ENCODE measurements at places on chromosomes 7 and 10. TPM values are rescaled to one million over a fixed set of nuclear protein-coding genes. Genes with fewer than 3 reads are reported as not detected.

The TRPV5 gene
- not detected for total RNA-seq

- H3K36me3 ChIP-seq, result no peaks in the 10 kb centered on the region
- H3K27ac ChIP-seq, result no peak overlapping the region
- H3K27me3 ChIP-seq, result no peaks in the 10 kb centered on the region
- no peak overlapping the region for H3K4me3 ChIP-seq
- no peaks in the 10 kb centered on the region for H3K4me1 ChIP-seq
Measured at GRCh38 chr7:99170730-99171074, 26.8 kb upstream of the SMURF1 start.

DNA sequence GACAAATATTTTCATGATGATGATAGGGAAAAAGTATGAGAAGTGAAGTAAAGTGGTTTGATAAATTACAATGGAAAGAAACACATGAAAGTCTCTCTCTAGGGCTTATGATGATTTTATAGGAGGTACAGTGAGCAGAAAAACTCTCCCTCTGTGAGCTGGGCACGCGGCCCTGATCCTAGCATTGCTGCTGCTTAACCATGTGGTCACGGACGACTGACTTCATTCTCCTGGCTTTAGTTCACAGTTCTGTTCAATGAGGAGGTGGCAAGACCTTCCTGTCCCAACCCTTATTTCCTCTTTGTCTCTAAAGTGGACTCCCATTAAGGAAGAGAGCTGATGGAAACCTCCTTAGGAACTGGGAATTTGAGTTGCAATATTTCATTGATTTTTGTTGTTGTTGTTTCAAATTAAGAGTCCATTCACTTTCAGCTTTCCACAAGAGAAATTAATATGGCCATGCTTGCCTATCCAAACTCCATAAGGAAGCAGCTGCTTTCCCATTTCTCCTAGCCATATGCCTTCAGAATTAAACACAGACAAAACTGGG lies 8.2 kb upstream of the PON3 start:
- no peak for DNase-seq
- no peak overlapping the region for H3K27ac ChIP-seq
- no peaks in the 10 kb centered on the region for H3K27me3 ChIP-seq
- no peak overlapping the region for H3K4me3 ChIP-seq

DNA sequence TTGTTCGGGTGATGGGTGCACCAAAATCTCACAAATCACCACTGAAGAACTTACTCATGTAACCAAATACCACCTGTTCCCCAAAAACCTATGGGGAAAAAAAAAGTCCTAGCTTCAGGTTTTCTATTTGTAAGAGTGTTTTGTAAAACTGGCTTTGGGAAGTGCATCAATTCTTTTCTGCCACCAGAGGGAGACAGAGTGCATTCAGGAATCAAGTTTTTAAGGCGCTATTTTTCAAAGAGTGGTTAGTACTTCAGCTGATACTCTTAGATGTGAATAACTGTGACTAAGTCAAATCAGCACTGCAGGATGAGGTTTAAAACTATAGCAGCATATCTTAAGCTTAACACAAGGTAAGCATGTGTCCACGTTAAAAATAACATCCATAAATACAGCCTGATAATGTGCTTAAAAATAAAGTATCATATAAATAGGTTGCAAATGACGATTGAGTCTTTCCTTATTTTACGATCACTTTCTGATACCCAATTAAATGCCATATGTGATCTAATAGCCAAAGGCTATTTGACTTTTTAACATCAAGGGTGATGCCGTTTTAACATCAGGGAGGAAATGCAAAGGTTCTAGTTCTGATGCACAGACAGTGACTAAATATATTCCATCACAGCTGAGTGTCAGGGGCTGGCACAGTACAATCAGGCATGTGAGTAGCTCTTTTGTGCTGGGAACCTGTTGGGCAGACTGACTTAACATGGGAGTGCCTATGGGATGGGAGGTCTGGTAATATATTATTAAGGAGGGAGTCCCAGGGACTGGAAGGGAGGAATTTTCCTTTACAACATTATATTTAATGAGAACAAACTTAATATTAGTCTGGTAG lies 10.6 kb upstream of the LYZL2 start:
- H3K27me3 ChIP-seq, result no peaks in the 10 kb centered on the region
- no peak overlapping the region for H3K27ac ChIP-seq
- no peak overlapping the region for H3K4me3 ChIP-seq

DNA sequence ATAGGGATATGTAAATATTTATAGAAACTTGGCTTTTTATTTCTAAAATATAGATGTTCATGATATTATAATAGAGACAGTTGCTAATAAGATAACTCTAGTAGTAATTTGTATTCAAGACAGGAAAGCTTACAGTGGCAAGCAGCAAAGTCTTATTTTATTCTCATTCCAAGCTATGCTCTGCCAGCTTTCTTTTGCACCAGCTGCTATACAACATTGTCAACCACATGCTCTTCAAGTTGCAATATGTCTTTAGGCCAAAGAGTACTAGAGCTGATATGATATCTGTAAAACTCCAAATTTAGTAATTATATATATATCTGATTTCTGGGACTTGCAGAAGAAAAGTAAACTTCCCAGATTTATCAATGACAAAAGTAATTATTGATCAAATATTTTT lies 350.1 kb downstream of the HGF start:
- no peaks in the 10 kb centered on the region for H3K4me1 ChIP-seq
- no peak overlapping the region for H3K4me3 ChIP-seq
- no peaks in the 10 kb centered on the region for H3K27me3 ChIP-seq
- no peak overlapping the region for H3K27ac ChIP-seq

GRCh38 chr7:46848944-46849343 lies 733.0 kb downstream of the TNS3 start:
- no peak overlapping the region for H3K4me3 ChIP-seq
- H3K36me3 ChIP-seq, result no peaks in the 10 kb centered on the region
- H3K27me3 ChIP-seq, result no peaks in the 10 kb centered on the region
- H3K4me1 ChIP-seq, result no peaks in the 10 kb centered on the region
- DNase-seq, result no peak

The LRRC4 gene
- 5.1 TPM for total RNA-seq

GRCh38 chr7:2231992-2232765 lies 566 bp downstream of the MAD1L1 start:
- no peaks in the 10 kb centered on the region for H3K27me3 ChIP-seq
- H3K36me3 ChIP-seq, result no peaks in the 10 kb centered on the region

DNA sequence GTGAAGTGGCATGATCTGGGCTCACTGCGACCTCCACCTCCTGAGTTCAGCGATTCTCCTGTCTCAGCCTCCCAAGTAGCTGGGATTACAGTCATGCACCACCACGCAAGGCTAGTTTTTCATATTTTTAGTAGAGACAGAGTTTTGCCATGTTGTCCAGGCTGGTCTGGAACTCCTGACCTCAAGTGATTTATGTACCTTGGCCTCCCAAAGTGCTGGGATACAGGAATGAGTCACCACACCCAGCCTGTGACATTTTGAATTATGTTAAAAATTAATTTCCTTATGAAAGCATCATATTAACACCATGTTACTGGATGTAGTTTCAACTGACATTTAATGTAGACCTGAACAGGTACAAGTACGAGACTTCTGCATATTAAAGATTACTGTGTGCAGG lies 24.3 kb downstream of the ABCB4 start:
- no peaks in the 10 kb centered on the region for H3K27me3 ChIP-seq
- DNase-seq, result no peak
- no peak overlapping the region for H3K27ac ChIP-seq
- no peaks in the 10 kb centered on the region for H3K36me3 ChIP-seq
- H3K4me3 ChIP-seq, result no peak overlapping the region

The EBLN1 gene
- not detected for total RNA-seq

The WIPF3 gene
- total RNA-seq, result 2.4 TPM

DNA sequence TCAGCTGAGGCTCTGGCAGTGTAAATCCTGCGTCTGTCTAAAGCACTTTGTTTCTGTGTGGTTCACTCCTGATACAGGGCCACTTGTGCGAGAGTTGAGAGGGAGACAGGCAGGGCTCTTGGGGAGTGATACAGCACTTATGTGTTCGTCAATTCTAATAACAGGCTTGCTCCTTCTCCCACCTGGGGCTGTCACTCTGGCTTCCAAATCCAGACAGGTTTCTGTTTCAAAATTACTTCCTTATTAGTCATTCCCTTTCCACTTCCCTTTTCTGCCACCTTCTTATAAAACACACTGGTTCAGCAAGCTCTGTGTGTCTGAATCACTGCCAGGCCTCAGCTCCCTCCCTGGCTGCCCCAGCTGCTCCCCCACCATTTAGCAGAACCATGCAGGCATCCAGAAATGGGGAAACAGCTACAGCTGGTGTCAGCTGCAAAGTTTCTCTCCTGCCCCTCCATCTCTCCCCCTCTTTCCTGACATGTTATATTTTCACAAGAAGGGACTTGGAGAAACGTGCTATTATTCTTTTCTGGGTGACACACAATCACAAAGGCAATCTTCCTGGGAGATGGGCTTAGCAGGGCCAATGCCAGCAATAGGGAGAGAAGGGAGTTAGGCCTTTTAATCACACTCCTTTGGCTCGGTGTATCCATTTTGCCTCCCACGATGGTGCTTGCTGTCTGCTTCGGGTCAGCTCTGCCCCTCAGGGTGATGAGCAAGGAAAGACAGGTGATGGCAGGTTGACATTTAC lies 58.4 kb upstream of the ZNRF2 start:
- H3K4me1 ChIP-seq, result no peaks in the 10 kb centered on the region
- no peak overlapping the region for H3K4me3 ChIP-seq
- peak overlapping the region; percentile 70 for H3K27ac ChIP-seq
- no peak for DNase-seq
- no peaks in the 10 kb centered on the region for H3K27me3 ChIP-seq
- no peaks in the 10 kb centered on the region for H3K36me3 ChIP-seq

- no peak overlapping the region for H3K4me3 ChIP-seq
- no peaks in the 10 kb centered on the region for H3K4me1 ChIP-seq
- no peaks in the 10 kb centered on the region for H3K27me3 ChIP-seq
Measured at GRCh38 chr10:58140691-58141347, 126.9 kb downstream of the IPMK start.

DNA sequence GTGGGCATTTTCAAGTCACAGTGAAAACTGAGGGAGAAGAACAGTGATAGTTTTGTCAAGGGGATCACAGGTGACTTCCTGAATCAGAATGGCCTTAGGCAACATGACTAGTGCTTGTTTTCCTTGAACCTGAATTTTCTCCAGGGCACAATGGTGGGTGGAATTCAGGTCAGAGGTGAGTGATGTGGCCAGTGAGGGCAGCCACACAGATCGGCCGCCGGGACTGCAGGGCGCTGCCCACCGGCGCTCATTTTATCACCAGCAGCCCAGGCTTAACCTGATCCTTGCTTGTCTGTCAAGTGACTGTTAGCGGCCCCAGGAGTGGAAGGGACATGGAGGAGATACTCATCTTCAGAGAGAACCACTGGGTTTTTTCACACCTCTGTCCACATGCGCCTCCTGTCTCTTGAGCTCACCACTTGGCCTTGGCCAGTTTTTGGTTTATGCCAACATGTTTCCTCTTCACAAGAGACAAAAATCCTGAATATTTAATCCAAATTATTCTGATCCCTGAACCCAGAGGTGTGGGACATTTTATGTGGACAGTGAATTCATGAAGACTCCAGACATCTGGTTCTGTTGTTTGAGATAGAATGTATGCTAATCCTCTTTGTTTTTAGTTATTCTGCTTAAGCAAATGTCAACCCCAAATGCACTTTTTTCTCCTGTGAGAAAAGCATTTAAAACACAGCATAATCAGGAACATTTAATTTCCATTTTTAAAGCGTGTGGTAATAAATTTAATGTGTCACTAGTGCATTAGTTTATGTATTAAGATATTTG lies 108.7 kb downstream of the DOCK1 start:
- no peak overlapping the region for H3K27ac ChIP-seq
- no peak for DNase-seq
- peaks cover 3% of the 10 kb centered on the region for H3K36me3 ChIP-seq
- no peaks in the 10 kb centered on the region for H3K27me3 ChIP-seq
- no peak overlapping the region for H3K4me3 ChIP-seq
- no peaks in the 10 kb centered on the region for H3K4me1 ChIP-seq

The ZNF736 gene
- total RNA-seq, result 16.0 TPM

DNA sequence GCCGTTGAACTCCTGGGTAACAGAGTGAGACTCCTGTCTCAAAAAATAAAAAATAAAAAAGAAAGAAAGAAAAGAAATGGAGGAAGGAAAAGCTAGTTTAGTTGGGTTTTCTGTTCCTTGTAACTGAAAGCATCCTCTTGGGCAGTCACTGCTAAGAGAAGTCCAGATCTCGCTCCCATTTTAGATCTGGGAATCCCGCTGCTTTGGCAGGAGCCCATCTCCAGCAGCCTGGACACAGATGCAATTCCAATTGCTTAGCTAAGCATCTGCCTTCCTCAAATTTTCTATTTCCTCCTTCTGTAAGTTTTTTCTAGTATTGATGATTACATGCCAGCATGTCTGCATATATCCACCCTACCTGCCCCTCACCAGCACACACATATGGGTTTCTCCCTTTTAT lies 54.1 kb downstream of the DENND2A start:
- H3K36me3 ChIP-seq, result no peaks in the 10 kb centered on the region
- no peaks in the 10 kb centered on the region for H3K4me1 ChIP-seq
- no peaks in the 10 kb centered on the region for H3K27me3 ChIP-seq
- H3K27ac ChIP-seq, result no peak overlapping the region
- H3K4me3 ChIP-seq, result no peak overlapping the region
- DNase-seq, result no peak

GRCh38 chr7:155298288-155298833 lies 683 bp downstream of the INSIG1 start:
- H3K4me3 ChIP-seq, result peak overlapping the region; percentile 68
- H3K27ac ChIP-seq, result no peak overlapping the region

The GNAT3 gene
- not detected for total RNA-seq

The IFIT1B gene
- 0.87 TPM for total RNA-seq

- no peaks in the 10 kb centered on the region for H3K4me1 ChIP-seq
- H3K4me3 ChIP-seq, result no peak overlapping the region
- DNase-seq, result no peak
Measured at GRCh38 chr7:45699015-45699309, 124.8 kb downstream of the ADCY1 start.

DNA sequence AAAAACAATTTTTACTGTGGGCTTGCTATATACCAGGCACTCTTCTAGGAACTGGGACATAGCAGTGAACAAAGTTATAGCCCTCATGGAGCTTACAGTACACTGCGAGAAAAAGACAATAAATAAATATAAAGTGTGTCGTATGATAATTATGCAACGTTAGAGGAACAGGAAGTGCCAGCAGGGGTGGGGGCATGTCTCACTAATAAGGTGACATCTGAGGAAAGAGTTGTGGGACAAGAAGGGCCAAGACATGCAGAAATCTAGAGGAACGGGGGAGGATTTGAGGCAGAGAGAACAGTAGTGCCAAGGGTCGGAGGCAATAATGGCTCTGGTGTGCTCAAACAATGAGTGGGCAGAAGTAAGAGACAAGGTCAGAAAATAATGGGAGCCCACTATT lies 52.8 kb downstream of the LMBR1 start:
- no peak overlapping the region for H3K27ac ChIP-seq
- H3K27me3 ChIP-seq, result no peaks in the 10 kb centered on the region
- no peaks in the 10 kb centered on the region for H3K4me1 ChIP-seq

The HKDC1 gene
- total RNA-seq, result not detected

- H3K36me3 ChIP-seq, result no peaks in the 10 kb centered on the region
- no peak overlapping the region for H3K27ac ChIP-seq
- no peak for DNase-seq
- no peaks in the 10 kb centered on the region for H3K4me1 ChIP-seq
Measured at GRCh38 chr10:12587451-12587888, 238.1 kb downstream of the CAMK1D start.
